ENCODE measurements at places on chromosomes 12 and 14.

- DNase-seq, result no peak
Measured at GRCh38 chr14:93957333-93957710, 19.0 kb downstream of the ASB2 start.

- peak; percentile 40 for DNase-seq
Measured at GRCh38 chr12:63802012-63802608, 22.4 kb downstream of the RXYLT1 start.

- peak; percentile 89 for DNase-seq
Measured at GRCh38 chr14:76977793-76978720, 50.5 kb downstream of the IRF2BPL start.

GRCh38 chr12:81874586-81874985 is 115.4 kb upstream of the PPFIA2 start:
- no peak for DNase-seq

Data from CD4-positive, alpha-beta T cell treated with Interleukin-17A for 1 hour (primary cell).